ENCODE measurements at places on chromosomes 13 and 19. TPM values are rescaled to one million over a fixed set of nuclear protein-coding genes. Genes with fewer than 3 reads are reported as not detected.

DNA sequence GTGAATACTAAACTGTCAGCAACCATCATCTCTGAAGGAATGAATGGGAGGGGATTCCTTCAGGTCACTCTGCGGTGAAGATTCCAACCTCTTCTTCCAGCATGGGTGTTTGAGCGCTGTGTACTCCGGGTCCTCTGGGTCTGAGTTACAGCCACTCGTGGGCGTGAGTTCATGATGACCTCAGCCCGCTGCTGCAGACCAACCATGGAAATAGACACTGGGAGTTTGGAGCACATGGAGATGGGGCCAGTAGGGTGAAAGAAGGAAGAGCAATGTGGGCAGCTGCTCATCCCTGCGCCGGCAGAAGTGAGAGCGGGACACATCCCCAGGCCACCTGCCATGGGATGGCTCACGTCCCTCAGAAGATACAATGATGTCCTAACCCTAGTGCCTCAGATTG is 16.8 kb upstream of the RAB20 start:
- DNase-seq: no peak

GRCh38 chr19:50477751-50478515 is 1.3 kb upstream of the GARIN5A start:
- DNase-seq: no peak

GRCh38 chr19:18431351-18432197 is 6.4 kb downstream of the ISYNA1 start:
- DNase-seq: no peak

DNA sequence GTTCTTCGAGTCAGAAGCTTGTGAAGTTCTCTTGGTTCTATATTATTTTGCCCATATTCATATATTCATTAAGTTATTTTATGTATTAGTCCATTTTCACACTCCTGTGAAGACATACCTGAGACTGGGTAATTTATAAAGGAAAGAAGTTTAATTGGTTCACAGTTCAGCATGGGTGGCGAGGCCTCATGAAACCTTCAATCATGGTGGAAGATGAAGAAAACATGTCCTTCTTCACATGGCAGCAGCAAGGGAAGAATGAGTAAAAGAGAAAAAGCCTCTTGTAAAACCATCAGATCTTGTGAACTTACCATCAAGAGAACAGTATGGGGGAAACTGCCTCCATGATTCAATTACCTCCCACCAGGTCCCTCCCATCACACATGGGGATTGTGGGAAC is 182.3 kb downstream of the GPC5 start:
- DNase-seq: no peak

GRCh38 chr13:105894697-105895096 is 640.8 kb downstream of the EFNB2 start:
- DNase-seq: no peak

Gene SPACA4
- total RNA-seq: not detected

GRCh38 chr19:11995174-11995573 is 30.3 kb downstream of the ZNF763 start:
- no peak for DNase-seq

Gene PLIN4
- 36.4 TPM for total RNA-seq

Measured in mucosa of gallbladder (tissue), 1 donor.